ENCODE measurements at places on chromosomes 1 and 21.

- peak; percentile 53 for DNase-seq
These were observed 18.0 kb downstream of the BMP8A start for GRCh38 chr1:39509360-39510009.

- no peak for DNase-seq
These were observed 22.7 kb upstream of the ACBD6 start for GRCh38 chr1:180524915-180525714.

- no peak for DNase-seq
These were observed 2.5 kb upstream of the GBP4 start for GRCh38 chr1:89201106-89201794.

- no peak for DNase-seq
These were observed 160.5 kb downstream of the TBX15 start for GRCh38 chr1:118827636-118828035.

- DNase-seq = no peak
These were observed 186.8 kb downstream of the SEC16B start for GRCh38 chr1:177783051-177783450.

DNA sequence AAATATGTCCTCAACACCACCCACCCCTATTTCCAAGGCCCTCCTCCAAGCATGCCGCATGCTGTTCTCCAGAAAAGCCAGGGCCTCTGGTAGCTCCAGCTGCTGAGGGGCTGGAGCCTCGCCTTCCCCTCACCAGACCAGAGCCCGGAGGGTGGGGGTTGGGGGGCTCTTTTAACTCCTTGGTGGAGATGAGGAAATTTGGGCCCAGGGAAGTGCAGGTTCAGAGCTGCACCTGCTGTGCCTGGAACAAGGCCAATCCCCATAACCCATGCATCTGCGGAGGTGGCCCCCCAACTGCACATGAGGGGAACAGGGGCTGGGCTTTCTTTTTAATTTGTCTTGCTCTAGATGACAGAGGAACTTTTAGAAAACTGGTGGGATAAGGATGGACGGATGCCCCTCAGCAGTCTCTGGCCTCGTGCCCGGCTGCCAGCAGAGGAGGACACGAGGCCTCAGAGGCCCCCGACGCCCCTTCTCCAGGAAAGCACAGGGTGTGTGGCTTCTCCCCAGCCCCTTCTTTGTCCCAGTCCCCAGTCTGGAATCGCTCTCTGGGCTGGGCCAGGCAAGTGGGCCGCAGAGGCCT, 550 bp upstream of the SELENON start:
- DNase-seq = no peak

- peak; percentile 7 for DNase-seq
These were observed 88.8 kb upstream of the GPR52 start for GRCh38 chr1:174358786-174359453.
